Upper lobe of left lung (tissue), 6 donors: ENCODE measurements at places on chromosomes 6 and 20. TPM values are rescaled to one million over a fixed set of nuclear protein-coding genes. Genes with fewer than 3 reads are reported as not detected.

PNISR gene
- total RNA-seq = 74.3 TPM

- no peak for DNase-seq
Measured at GRCh38 chr6:168864541-168865460, 388.8 kb downstream of the THBS2 start.

DNA sequence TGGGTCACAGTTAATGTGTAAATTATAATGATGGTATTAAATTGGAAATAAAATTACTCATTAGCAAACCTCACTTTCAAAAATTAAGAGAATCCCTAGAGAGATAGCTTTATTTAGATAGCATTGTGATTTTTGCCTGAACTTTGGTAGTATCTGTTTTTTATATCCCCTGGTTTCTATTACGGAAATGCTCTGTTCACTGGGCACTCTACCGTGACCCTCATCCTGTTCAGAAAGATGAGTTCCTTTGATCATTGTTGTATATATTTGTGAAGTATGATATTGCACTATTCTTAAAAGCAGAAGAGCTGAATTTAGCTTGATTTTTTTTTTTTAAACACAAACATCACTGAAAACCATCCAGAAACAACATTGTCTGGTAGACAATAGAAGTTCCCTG lies 1143.8 kb upstream of the MAP3K7 start:
- no peak for DNase-seq

GRCh38 chr20:6299456-6299855 lies 176.6 kb upstream of the FERMT1 start:
- peak; percentile 36 for DNase-seq

GRCh38 chr6:89944826-89945407 lies 50.6 kb downstream of the GJA10 start:
- DNase-seq = no peak
